ENCODE measurements at places on chromosomes 3 and 15.

GRCh38 chr15:92595506-92596381 is 59.8 kb downstream of the FAM174B start:
- no peak for DNase-seq

- no peak for DNase-seq
Observed at GRCh38 chr3:155208183-155208800, 85.2 kb downstream of the STRIT1 start.

GRCh38 chr15:70573121-70573850 is 190.1 kb downstream of the UACA start:
- DNase-seq: no peak

GRCh38 chr3:127822041-127822681 is at the start of gene MGLL:
TSS of gene MGLL (minus strand) at chr3:127822515. CDS start at chr3:127822318, 197 bp downstream.
- DNase-seq: peak; percentile 40

All from HEK293T (cell line).